Central memory CD8-positive, alpha-beta T cell (primary cell): ENCODE measurements at places on chromosomes 16 and 17.

- peak; percentile 60 for DNase-seq
Observed at GRCh38 chr17:57783338-57783742, 38.2 kb upstream of the CCDC182 start.

GRCh38 chr16:31177136-31177535, 2.8 kb upstream of the FUS start:
- DNase-seq, result peak; percentile 31

- no peak for DNase-seq
Observed at GRCh38 chr17:82615084-82616020, 32.9 kb downstream of the WDR45B start.

GRCh38 chr17:77426676-77427386, 286.1 kb downstream of the SEC14L1 start:
- no peak for DNase-seq

GRCh38 chr17:82670661-82671450, 22.6 kb upstream of the WDR45B start:
- DNase-seq, result no peak

DNA sequence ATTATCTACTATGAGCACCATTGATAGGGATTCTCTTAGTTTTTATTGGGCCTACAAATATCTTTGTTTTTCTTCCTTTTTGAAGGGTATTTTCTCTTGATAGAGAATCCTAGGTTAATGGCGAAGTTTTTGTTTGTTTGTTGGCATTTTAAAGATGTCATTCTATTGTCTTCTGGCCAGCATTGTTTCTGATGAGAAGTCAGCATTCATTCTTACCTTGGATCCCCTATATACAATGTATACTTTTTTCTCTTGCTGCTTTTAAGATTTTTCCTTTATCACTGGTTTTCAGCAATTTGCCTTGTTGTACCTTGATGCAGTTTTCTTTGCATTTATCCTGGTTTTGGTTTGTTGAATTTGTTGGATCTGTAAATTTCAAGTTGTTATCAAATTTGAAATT, 130.1 kb downstream of the TOX3 start:
- no peak for DNase-seq

DNA sequence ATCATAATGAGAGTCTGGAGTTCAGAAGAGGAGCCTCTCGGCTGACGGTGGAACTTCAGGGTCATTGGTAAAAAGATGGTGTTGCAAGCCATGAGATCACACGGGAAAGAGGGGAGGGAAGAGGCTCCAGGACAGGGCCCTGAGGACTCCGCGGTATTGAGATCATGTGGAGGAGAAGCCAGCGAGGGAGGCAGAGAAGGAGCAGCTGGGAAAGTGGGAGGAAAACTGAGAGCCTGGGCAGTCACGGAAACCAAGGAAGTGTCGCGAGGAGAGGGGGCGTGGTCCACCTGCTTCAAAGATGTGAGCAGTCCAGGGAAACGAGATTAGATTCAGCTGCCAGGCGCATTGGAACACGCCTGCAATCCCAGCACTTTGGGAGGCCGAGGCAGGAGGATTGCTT, 27.7 kb upstream of the SBK1 start:
- no peak for DNase-seq

- no peak for DNase-seq
Observed at GRCh38 chr16:57640185-57640584, 11.8 kb downstream of the ADGRG1 start.

GRCh38 chr16:6684076-6684673, 648.5 kb upstream of the RBFOX1 start:
- DNase-seq, result no peak

DNA sequence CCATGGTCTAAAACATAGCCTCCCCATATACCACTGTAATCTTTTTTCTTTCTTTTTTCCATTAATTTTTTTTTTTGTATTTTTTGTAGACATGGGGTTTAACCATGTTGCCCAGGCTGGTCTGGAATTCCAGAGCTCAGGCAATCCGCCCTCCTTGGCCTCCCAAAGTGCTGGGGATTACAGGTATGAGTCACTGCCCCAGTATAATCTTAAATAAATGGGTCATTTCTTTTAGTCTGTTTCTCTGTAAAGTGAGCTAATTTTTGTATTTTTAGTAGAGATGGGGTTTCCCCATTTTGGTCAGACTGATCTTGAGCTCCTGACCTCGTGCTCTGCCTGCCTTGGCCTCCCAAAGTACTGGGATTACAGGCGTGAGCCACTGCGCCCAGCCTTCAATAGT, 5.7 kb upstream of the NME1 start:
- DNase-seq, result no peak

- DNase-seq, result no peak
Observed at GRCh38 chr17:65533056-65533745, 28.2 kb downstream of the AXIN2 start.

GRCh38 chr16:9836118-9836736, 346.0 kb downstream of the GRIN2A start:
- no peak for DNase-seq

GRCh38 chr16:74749291-74750055, 25.1 kb downstream of the FA2H start:
- no peak for DNase-seq

GRCh38 chr16:74771656-74772315, 2.8 kb downstream of the FA2H start:
- DNase-seq, result no peak

- DNase-seq, result no peak
Observed at GRCh38 chr16:22141767-22142166, 20.5 kb upstream of the SDR42E2 start.

DNA sequence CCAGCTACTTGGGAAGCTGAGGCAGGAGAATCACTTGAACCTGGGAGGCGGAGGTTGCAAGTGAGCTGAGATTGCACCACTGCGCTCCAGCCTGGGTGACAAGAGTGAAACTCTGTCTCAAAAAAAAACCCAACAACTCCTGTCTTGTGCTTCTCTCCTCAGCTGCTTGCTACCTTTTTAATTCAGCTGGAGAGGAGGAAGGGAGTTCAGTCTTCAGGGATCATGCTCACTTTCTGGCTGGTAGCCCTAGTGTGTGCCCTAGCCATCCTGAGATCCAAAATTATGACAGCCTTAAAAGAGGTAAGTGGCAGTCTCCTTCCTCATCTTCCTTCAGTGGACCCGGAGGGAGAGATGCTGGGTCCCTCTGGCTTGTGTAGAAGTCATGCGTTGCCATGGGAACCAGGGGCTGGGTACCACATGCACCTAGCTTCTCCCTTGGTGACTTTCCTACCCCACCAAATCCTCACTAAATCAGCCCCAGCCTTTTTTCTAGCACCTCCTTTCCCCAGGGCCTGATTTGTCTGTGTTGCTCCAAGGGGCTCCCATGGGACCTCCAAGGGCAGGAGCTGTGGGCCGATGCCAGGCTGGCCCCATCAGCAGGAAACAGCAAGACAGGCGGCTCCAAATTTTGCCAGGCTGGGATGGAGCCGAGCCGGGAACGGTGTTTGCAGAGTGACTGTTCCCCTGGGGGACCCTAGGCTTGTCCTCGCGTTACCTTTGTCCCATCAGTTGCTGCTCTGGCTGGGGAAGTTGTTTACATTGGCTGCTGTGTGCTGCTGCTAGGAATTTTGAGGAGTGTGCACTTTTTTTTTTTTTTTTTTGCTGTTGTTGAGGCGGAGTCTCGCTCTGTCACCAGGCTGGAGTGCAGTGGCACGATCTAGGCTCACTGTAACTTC, 65.2 kb downstream of the ABCC1 start:
- DNase-seq, result no peak

DNA sequence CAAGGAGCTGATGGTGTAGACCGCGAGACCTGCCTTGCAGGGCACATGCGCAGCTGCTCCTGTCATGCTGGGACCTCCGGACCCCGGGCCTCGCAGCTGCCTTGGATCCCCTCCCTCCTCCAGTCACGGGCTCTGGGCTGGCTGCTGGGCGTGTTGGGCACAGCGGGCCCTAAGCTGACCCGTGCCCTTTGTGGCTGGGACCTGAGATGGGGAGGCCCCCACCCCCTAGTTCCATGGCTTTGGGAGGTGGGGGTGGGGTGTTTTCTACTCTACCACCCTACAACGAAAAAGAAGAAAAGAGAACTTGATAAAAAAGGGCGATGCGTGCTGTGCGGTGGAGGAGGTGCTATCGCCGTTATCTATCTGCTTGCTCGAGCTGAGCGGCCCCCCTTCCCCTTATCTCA, 14.5 kb downstream of the ZFPM1 start:
- DNase-seq, result no peak

DNA sequence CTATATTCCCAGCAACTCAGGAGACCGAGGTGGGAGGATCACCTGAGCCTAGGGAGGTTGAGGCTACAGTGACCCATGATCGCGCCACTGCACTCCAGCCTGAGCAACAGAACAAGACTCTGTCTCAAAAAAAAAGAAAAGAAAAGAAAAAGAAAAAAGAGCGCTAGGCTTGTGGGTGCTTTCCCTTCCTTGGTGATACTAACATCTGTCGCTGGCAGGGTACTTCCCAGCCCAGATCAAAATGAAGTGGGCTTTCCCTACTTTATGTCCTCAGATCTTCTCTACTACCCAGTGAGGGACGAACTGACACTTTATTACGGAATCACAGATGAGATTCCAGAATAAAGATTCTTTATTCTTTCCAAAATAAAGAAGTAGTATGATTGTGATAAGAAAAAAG, 103.8 kb upstream of the NOL11 start:
- no peak for DNase-seq

DNA sequence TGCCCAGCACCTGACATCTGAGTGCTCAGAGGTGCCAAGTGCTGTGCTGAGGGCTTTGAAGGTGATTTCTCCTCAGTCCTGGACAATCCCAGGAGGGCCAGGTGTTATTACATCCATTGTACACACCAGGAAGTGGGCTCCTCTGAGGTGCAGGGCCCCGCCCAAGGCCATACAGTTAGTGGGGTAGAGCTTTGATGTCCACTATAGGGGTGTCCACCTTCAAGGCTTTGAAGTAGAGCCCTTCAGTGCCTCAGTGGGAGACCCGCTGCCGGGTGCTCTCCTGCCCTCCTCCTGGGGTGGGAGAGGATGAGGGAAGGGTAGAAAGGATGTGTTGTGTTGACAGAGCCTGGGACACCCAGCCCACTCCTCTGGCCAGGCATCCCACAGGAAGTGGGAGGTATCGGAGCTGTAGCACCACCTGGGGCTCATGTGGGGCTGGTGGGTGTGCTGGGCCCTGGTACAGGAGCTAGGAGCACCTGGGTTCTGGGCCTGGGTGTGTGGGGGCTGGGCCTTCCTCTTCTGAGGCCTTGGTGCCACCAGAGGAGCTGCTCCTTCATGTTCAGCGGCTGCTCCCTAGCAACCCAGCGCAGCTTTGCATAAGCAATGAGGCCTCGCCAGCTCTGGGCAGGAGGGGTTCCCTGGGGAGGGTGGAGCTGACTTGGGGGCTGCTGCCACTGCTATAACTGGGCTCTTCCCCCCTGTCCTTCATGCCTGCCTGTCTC, 7.4 kb downstream of the LASP1 start:
- DNase-seq, result no peak

GRCh38 chr17:19553036-19553435, 19.4 kb downstream of the SLC47A1 start:
- DNase-seq, result no peak

DNA sequence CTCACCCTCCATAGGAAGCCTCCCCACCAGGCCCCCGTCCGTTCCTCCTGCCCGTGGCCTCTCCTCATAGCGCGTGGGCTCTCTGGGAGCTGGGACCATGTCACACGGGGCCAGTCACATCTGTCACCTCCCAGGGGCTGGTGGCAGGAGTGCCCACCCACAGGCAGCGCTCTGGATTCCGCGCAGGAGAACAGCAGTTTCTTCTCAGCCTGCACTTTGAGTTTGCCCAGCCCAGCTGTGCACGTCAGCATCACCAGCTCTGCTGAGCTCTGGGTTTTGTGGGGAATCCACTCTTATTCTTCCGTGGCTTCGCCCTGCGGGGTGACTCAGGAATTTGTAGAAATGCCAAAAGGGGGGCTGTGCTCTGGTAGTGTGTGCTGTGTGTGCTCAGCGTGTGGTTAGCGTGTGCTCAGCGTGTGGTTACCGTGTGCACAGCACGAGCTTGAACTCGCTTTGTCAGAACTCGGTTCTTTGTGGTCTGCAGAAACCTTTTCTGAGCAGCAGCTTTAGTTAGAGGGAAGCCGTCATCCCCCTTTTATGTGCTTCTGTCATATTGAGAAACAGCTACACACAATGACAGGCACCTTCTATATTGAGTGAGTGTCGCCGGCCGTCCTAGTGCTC, 3.2 kb downstream of the ACSF3 start:
- DNase-seq, result peak; percentile 54

DNA sequence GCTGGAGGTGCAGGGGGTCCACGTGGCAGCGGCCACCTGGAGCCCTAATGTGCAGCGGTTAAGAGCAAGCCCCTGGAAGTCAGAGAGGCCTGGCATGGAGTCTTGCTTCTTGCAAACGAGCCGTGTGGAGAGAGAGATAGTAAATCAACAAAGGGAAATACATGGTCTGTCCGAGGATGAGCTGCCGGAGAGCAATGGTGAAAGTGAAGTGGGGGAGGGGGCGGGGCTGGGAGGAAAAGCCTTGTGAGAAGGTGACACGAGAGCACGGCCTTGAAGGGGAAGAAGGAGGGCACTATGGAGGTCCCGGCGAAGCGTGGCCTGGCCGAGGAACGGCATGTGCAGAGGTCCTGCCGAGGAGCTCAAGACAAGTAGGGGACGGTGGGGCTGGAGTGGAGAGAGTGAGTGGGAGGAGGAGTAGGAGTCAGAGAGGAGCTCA, 6.0 kb upstream of the SERPINF1 start:
- DNase-seq, result no peak

DNA sequence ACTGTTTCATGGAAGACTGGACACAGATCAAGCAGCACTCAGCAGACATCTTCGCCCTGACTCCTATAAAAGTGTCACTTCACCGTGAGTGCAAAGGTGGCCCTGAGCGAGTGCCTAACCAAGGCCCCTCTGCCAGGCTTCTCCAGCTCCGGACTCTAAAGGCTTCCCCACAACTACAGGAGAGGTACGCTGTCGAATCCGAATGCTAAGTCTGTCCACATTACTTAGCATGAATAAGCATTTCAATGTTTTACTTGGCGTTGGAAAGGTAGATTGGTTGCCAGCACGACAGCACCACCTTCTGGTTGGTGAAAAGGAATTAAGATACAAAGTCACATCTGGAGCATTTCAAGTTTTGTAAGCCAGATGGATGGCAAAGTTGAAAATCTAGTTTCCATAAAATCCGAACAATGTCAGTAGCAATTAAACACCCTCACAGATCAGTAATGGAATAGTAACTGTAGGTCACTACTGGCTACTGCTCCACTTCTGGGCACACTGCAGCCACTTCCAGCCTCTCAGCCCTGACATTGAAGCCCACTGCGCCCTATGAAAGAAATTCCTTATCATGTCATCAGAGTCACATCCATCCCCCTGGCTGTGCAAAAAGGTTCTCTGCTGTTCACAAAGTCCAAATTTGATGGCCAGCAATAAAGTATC, 100.9 kb downstream of the PARN start:
- DNase-seq, result peak; percentile 14
